Activated T-cell treated with anti-CD3 and anti-CD28 coated beads, Interleukin-2, amount 50 U/mL, for 48 hours (primary cell): ENCODE measurements at places on chromosomes 3 and 15.

GRCh38 chr3:112647122-112647521 lies 6.2 kb upstream of the CCDC80 start:
- DNase-seq, result no peak

- no peak for DNase-seq
Observed at GRCh38 chr3:16055606-16056211, 118.8 kb upstream of the GALNT15 start.

- DNase-seq, result no peak
Observed at GRCh38 chr3:154795582-154795981, 284.5 kb upstream of the MME start.

- DNase-seq, result peak; percentile 35
Observed at GRCh38 chr3:134677196-134677986, 26.6 kb upstream of the KY start.

DNA sequence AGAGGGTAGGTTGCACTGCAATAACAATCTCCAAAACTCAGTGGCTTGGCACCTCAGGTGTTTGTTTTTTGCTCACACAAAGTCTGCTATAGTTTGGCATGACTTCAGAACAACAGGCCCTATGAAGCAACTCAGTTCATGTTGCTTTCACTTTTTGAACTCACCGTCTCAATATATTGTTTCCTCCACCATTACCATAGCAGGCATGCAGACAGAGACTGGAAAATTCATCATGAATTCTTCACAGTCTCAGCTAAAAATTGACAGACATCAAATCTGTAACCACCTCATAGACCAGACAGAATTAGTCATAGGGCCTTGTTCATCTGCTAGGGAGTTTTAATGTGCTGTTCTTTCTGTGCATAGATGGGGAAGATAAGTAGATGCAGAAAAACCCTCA lies 161.4 kb upstream of the POU1F1 start:
- no peak for DNase-seq

- DNase-seq, result no peak
Observed at GRCh38 chr15:88403351-88403791, 63.8 kb downstream of the MRPL46 start.
